ENCODE measurements at places on chromosomes 3 and 15. TPM values are rescaled to one million over a fixed set of nuclear protein-coding genes. Genes with fewer than 3 reads are reported as not detected.

POPDC2 gene
- total RNA-seq = 1.4 TPM

DIPK2A gene
- 18.3 TPM for total RNA-seq

C3orf33 gene
- 1.8 TPM for total RNA-seq

DNA sequence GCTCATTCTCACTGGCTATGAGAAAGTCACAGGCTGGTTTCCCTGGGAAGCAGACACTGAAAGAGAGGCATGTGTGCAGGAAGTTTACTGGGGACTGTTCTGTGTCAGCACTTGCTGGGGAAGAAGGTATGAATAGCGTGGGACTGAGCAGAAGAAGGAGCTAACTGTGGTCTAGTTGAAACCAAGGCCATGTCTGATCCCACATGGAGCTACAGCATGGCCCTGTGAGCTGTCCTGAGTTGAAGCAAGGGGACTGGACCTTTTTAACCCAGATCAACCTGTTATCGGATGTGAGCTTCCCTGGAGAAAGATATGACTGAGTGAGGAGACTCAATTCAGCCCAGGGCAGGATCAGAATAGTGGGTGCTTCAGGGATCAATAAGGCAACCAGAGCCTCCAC is 53.7 kb downstream of the DCLK3 start:
- no peak for DNase-seq

DNA sequence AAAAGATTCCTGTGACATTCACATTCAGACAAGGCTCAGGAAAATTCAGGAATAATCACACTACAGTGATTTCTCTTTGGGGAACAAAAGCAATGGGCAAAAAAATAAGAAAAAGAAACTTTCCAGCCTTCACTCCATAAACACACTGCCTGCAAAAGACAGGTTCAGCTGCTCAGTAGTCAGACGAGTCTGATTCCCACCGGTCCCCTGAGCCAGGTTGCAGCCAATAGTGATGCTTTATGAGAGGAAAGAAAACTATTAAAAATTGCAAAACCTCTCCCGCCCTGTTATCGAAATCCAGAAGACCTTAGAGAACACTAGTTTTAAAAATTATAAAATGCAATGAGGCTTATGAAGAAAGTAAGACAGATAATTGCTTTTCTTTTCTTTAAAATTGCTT is 8.5 kb downstream of the PLCH1 start:
- DNase-seq = no peak

GRCh38 chr3:71258116-71258515 is 325.4 kb downstream of the FOXP1 start:
- no peak for DNase-seq

LEKR1 gene
- total RNA-seq = 0.56 TPM

EBLN2 gene
- total RNA-seq = 5.7 TPM

SLC2A2 gene
- not detected for total RNA-seq

GRCh38 chr3:173875790-173876189 is 478.2 kb downstream of the NLGN1 start:
- DNase-seq = no peak

DNA sequence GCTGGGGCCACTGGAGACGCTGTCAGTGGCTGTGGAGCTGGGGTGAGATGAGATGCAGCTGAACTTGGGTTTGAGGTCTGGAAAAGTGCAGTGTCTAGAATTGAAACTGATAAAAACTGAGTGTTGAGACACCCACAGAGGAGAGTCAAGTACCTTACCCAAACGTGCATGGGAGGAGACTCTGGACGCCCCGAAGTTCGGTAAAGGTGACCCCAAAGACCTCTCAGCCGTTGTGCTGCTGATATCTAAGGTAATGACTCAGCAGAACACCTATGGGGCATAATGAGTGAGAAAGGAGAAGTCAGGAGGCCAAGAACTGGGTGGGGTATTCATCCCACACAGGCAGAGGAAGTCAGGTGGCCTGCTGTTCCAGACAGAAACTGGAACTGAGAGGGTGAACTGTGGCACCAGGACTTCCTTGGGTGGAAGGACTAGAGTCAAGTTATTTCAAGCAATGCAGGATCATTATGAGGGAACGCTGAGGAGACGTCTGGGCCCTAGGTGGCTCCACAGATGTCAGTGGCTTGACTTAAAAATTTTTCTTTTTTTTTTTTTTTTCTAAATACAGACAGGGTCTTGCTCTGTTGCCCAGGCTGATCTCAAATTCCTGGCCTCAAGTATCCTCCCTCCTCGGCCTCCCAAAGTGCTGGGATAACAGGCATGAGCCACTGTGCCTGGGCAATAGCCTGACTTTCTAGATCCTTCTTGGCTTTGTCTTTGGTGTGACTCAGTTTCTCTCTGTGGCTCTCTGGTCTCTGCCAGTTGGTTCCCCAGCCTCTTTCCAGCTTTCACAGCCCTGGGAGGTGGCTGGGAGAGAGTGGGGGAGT is 67.6 kb upstream of the GCNT3 start:
- no peak for DNase-seq

DNA sequence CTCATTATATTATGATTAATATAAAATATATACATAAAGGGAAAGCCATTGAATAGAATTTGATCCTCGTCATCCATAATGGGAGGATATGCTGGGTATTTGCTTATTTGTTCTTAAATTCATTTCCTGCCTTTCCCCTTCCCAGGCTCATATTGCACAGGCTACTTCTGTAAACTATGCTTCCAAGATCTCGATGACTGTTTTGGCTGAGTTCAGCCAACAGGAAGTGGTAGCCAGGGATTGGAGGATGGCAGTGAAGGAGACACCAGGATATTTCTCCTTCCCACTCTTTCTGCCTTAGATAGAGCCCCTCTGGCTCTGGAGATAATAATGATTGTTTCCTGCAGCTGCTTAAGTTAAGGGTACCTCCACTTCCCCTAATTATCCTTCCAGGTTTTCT is 44.3 kb upstream of the DYNC1LI1 start:
- DNase-seq = no peak

TRH gene
- total RNA-seq = 1.7 TPM

DNA sequence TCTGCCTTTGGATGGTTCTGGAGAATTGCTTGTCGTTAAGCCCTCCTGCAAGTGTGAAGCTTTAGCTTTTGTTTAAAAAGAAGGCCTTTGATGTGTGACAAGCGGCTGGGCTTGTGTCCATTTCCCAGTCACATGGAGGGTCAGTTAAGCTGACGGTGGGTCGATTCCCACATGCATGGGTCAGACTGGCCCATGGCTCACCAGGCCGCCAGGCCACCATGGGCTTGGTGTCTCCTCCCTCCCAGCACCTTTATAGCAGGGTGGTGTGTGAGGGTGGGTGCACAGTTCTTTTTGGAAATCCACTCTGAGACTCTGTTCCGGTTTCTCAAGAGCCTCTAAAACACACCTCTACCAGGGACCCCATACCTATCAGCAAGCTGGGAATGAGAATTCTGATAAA is 67.2 kb downstream of the SCN5A start:
- DNase-seq = no peak

DNA sequence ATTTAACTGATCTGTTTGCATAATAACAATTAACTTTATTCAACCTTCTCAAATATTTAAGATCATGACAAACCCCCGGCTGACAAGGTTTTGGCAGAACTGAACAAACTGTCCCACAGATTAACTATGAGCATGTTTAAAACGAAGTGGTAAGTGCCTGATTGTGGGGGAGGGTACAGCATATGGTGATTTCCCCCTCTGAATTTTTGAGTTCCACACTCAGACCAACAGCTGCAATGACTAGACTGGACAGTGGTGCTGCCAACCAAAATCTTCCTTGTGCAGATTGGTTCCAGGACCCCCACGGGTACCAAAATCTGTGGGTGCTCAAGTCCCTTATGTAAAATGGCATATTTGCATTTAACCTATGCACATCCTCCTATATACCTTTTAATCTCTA is 449.5 kb downstream of the SHQ1 start:
- no peak for DNase-seq

DNA sequence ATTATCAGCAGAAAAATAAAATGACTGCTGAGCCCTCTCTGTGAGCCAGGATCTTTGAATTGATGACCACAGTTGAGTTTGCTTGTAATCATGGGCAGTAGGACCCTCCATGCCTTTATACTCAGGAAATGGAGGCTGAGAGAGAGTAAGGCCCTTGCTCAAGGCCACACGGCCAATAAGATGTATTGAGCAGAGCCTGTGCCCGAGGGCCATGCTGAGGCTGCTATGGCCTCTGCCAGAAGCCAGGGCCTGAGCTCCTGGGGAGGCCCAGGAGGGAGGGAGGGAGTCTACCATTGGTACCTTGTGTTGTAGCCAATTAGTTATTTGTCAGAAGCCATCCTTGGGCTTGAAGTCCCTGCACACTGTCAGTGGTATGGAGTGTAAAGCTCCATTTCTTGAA is 151.4 kb downstream of the DNAJB8 start:
- DNase-seq = no peak

LSAMP gene
- total RNA-seq = 67.1 TPM

Measured in glutamatergic neuron (in vitro differentiated cells).